Activated naive CD4-positive, alpha-beta T cell treated with anti-CD3 and anti-CD28 coated beads, Interleukin-2, amount 10 ng/mL, durations not matched to agents 5 hours and 36 hours (primary cell): ENCODE measurements at places on chromosomes 16 and 17. TPM values are rescaled to one million over a fixed set of nuclear protein-coding genes. Genes with fewer than 3 reads are reported as not detected.

CLEC19A gene
- not detected for total RNA-seq

SMURF2 gene
- total RNA-seq: 12.3 TPM

KRT33B gene
- not detected for total RNA-seq

IGSF6 gene
- 0.07 TPM for total RNA-seq

TOM1L1 gene
- total RNA-seq: not detected

OR1A1 gene
- total RNA-seq: not detected

KRT32 gene
- not detected for total RNA-seq

KCNJ2 gene
- total RNA-seq: not detected

CACNG5 gene
- not detected for total RNA-seq

SLC47A1 gene
- total RNA-seq: not detected

CCDC144A gene
- total RNA-seq: 7.5 TPM

RND2 gene
- not detected for total RNA-seq

PPP1R27 gene
- not detected for total RNA-seq

ITGAX gene
- 3.2 TPM for total RNA-seq

CFAP52 gene
- not detected for total RNA-seq

TP53TG3E gene
- not detected for total RNA-seq
